Stimulated activated CD8-positive, alpha-beta memory T cell treated with anti-CD3 and anti-CD28 coated beads, Interleukin-2, amount 100 ng/mL, for 1 hour (primary cell): ENCODE measurements at places on chromosomes 6 and 20.

DNA sequence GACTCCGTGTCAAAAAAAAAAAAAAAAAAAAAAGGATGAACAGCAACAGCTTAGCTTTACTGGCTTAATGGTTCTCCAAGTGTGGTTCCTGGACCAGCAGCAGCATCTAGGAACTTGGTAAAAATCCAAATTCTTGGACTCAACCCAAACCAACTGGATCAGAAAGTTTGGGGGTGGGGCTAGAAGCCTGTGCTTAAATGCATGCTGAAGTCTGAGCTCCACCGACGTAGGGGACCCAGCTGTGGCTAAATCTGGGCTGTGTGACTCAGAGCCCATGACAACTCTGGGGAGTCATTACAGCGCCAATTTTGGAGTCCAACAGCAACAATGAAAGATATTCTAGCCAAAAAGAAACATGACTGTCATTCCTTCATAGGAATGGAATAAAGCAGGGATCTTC is 13.6 kb upstream of the CHD6 start:
- DNase-seq, result no peak

- no peak for DNase-seq
Measured at GRCh38 chr6:140434761-140435160, 1060.3 kb upstream of the CITED2 start.

DNA sequence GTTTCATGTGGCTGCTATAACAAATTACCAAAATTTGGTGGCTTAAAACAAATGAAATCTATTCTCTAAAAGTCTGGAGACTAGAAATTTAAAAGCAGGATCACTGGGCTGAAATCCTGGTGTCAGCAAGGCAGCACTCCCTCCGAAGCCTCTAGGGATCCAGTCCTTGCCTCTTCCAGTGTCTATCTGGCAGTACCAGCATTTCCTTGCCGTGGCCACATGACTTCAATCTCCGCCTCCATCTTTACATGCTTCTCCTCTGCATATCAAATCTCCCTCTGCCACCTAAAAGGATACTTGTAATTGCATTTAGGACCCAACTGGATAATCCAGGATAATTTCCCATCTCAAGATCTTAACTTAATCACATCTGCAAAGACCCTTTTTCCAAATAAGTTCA is 30.2 kb downstream of the ARHGAP18 start:
- no peak for DNase-seq

DNA sequence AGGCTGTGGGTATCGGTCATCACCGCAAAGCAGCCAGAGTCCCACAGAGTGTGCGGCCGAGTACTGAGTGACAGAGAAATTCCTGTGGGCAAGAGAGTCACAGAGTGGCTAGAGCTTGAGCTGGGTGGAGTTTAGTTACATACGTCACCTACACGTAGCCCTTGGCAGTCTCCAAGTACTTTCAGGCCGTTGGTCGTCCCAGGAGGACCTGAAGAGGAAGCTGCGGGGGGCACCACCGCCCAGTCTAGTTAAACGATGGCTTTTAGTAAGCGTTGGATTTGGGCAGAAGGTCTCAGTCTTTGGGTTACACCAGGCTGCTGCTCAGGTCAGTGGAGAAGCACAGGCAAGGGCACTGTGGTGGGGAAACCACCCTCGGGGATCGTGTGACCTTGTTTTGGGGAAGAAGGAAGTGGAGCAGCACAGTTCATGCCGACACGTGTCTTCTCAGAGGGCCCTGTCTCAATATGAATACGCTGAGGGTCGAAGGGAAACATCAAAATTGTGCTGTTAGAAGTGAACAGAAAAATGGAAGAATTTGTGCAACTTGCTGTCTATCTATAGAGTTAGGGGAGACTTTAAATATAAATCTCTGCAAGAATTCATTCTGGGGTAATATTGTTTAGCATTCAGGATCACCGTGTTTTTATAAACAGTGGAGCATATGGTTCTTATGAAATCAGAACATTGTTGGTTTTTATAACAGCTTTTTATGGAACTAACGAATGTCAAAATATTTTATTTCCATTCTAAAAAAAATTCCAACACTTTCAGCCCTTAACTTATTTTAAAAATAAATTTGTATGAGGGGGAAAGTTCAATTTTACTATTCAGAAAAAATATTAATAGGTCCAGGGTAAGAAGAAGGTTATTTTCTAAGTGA is 28.6 kb downstream of the KIF25 start:
- DNase-seq, result no peak

GRCh38 chr20:61718361-61719005 is 347.2 kb downstream of the TAF4 start:
- no peak for DNase-seq

GRCh38 chr6:128925765-128926164 is 42.8 kb downstream of the LAMA2 start:
- DNase-seq, result no peak

DNA sequence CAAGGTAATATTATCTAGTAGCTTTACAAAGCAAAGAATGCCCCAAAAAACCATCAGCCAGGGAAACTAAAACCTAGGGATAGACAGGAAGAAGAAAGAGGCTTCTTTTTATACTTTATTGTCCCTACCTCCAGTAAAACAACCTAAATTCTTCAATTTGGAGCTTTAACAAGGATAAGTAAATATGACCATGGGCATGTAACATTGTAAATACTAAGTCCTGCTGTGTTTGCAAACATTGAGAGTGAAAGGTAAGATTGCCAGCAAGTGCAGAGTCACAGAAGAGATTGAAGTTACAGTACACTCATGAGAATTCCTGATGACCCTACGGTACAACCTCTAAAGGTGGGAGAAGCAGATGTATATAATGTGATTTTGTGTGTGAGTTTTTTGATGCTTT is 117.2 kb downstream of the FOXO3 start:
- DNase-seq, result no peak

- DNase-seq, result no peak
Measured at GRCh38 chr6:36685166-36685924, 6.8 kb downstream of the CDKN1A start.

DNA sequence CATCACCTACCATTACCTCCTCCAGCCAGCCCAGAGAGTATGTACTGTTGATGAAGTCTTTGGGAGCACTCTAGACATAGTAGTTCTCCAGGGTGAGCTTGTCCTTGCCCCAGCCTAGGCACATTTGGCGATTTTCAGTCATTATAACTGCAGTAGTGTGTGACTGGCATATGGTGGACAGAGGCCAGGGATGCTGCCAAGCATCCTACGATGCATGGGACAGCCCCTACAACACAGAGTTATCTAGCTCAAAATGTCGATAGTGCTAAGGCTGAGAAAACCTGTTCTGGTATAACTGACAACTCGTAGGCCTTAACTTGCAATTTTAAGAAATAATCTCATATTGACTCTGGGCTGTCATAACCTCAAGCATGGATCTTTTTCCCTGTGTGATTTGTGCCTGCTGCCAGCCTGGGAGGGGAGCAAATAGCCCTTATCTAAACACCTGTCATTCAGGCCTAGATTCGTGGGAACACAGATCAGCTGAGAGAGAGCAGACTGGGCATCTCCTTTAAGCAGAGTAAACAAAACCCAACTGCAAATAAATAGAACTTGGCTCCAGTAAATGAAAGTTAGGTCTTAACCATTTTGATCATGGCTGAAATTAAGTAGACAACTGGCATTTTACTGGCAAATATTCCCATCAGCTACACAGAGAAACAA is 102.6 kb downstream of the SPTLC3 start:
- no peak for DNase-seq

- no peak for DNase-seq
Measured at GRCh38 chr6:92847988-92848387, 571.4 kb downstream of the EPHA7 start.

DNA sequence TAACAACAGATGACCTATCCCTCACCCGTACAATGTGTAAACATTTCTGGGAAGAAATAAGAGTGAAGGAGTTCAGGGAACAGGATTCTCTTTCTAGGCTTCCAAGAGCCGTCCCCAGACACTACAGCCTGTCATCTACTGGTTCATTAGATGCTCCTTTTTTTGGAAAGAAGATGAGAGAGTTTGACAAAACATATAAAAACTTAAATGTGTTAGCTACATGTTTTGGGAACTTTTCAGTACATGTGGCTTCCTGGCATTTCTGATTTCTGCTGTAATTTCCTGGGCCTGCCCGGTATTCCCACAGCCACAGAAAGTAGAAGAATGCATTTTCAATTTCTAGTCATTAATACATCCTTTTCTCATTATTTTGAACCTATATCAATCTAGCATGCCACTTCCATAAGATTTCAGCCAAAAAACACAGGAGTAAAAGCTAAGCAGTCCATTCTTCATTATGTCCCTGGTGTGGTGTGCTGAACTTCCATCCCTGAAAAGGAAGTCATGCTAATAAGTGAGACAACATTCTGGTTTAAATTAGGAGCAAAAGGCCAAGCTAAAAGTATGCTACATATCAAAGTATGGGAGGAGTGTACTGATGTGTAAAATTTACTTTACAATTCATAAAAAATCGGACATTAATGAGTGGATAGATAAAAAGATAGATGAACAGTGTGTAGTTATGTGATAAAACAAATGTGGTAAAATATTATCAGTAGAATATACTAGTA is 198.2 kb downstream of the WDR27 start:
- DNase-seq, result no peak

DNA sequence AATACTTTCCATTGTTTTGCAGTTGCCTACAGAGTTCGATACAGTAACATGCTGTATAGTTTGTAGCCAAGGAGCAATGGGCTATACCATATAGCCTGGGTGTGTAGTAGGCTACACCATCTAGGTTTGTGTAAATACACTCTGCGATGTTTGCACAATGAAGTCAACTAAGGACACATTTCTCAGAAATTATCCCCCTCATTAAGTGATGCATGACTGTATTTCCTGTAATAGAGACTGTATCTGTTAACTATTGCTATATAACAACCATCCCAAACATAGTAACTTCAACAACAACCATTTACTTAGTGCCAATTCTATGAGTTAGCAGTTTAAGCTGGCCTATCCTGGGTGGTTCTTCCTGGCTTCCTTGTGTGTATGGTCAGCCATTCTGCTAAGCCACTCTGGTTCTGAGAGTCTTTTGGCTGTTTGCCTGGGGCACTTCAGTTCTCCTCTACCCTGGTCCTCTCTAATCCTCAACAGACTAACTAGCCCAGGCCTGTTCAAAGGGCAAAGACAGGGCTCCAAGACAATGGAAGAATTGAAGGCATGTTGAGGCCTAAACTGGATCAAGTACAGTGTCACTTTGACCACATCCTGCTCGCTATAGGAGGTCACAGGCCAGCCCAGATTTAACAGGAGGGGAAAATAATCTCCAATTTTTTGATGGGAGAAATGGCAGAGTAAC is 124.0 kb downstream of the PLCB1 start:
- DNase-seq, result no peak

- DNase-seq, result no peak
Measured at GRCh38 chr6:75117701-75118100, 88.2 kb downstream of the COL12A1 start.

DNA sequence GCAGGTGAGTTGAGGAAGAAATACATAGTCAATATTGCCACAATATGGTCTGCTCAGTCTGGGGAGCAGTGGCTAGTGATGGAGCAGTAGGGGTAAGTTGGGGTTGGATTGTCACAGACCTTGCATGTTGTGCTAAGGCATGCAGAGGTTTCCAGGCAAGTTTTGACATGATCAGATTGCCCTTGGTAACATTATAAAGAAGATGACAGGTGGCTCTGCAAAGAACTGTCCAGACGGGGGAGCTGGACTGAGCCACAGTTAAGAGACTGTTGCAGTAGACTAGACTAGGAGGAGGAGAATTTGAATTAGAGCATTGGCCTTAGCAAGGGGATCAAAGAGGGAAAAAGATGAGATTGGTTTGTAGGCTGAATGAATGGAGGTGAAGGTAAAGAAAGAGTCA is 23.4 kb downstream of the ATRN start:
- no peak for DNase-seq

DNA sequence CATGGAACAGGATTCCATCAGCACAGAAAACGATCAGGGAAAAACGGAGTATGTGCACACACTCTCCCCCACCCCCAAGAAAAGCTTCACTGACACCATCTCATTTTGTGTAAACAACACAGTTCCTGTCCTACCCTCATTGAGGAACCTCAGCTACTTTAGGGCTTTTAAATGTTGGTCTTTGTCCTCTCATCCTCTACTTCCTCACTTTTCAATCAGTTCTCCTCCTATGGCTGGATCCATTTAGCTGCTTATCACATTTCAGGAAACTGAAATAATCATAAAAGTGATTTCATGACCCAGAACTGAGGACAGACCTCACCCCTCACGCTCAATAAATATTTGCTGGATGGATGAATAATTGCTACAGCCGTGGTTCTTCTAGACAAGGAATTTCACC is 33.1 kb upstream of the PNRC1 start:
- no peak for DNase-seq

- no peak for DNase-seq
Measured at GRCh38 chr6:161139766-161140553, 133.9 kb downstream of the AGPAT4 start.

- no peak for DNase-seq
Measured at GRCh38 chr6:14728396-14729024, 517.4 kb upstream of the JARID2 start.

DNA sequence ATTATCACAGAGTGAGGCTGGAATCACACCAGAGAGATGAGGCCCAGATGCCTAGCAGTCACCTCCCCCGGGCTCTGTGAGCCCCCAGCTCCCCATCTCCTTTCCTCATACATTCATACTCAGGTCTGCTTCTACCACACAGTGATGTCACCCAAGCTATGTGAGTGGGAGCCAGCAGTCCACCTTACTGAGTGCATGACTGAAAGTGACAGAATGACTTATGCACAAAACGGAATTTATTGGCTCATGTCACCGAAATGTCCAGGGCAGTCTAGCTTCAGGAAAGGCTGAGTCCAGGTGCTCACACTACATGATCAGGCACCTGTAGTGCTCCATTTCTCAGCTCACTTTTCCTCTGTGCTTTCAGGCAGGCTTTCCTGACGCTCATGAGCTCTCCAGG is 36.7 kb upstream of the CCN6 start:
- DNase-seq, result no peak

GRCh38 chr6:161407115-161407514 is 133.3 kb upstream of the AGPAT4 start:
- DNase-seq, result no peak

DNA sequence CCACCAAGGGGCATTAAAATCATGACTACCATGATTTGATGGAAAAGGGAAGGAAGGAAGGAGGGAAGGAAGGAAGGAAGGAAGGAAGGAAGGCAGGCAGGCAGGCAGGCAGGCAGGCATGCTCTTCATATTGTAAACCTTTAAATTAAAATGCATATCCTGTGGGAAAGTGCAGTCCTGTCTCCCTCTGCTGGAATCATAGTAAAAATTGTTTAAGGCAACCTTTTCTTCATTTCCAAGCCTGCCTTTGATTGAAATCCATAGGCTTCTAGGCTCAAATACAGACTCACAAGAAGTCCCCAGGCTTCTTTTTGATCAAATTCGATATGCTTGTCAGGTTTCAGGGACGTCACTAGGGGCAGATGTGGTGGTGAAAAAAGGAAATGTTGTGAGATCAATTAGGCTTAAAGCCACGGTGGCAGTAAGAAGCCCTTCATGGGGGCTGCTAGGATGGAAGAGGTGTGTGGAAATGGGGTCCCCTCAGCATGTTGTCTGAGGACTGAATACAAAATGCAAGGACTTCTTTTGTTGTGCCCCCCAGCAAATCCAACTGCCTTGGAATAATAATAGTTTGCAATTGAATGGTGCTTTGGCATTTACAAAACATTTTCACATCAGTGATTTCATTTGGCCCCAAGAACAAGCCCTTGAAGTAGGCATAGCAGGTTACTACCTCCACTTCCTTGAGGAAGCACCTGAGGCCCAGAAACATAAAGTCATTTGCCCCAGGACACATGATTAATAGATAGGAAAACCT is 25.6 kb upstream of the GABRR1 start:
- DNase-seq, result no peak

- no peak for DNase-seq
Measured at GRCh38 chr20:15345287-15345686, 1007.9 kb upstream of the FLRT3 start.
